ENCODE measurements at places on chromosomes 7 and 10. TPM values are rescaled to one million over a fixed set of nuclear protein-coding genes. Genes with fewer than 3 reads are reported as not detected.

The ACTR3C gene
- total RNA-seq, result 6.1 TPM

- DNase-seq, result no peak
Observed at GRCh38 chr7:117157241-117158209, 165.3 kb downstream of the WNT2 start.

- DNase-seq, result no peak
Observed at GRCh38 chr10:91907914-91908336, 1.4 kb downstream of the FGFBP3 start.

The WNT8B gene
- total RNA-seq, result 0.10 TPM

- no peak for DNase-seq
Observed at GRCh38 chr7:12864470-12865046, 177.1 kb downstream of the ARL4A start.

The RET gene
- 0.10 TPM for total RNA-seq

The CFAP58 gene
- total RNA-seq, result 0.22 TPM

The FIGNL1 gene
- 37.4 TPM for total RNA-seq

- DNase-seq, result no peak
Observed at GRCh38 chr7:158834878-158835784, 5.8 kb upstream of the ESYT2 start.

DNA sequence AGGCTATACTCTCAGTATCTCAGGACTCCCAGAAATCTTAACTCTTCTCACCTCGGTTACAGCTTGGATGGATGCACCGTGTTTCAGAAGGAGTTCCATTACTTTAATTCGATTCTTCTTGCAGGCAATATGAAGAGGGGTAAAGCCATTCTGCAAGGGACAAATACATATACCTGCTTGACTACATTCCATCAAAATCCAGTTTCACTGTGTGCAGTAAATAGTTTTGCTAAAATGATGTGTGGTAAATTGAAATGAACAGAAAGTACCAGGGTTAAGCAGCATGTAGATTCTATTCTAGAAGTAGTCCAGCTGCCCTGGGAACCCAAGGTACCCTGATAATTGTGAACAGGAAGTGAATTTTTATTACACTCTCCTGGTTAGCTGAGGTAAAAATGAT lies 183.9 kb downstream of the ANK3 start:
- DNase-seq, result no peak

The CCDC71L gene
- 12.1 TPM for total RNA-seq

DNA sequence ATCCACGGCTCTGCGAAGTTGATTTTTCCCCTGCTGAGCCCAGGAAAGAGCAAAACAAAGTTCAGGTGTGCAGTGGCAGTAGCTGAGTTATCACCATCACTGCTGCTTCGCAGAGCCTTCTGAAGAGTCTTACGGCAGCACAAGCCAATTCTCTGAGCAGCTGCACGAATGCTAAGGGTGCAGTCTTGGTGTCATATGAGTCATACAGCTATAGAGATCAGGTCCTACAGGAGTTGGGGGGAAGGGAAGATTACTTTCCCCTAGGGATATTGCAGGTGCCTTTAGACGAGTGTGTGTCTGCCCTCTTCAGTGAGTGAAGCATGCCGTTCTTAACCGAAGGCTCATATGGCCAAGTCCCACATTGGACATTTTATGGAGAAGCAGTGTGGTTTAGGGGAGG lies 227.8 kb downstream of the CELF2 start:
- DNase-seq, result no peak

The KCNIP2 gene
- 3.5 TPM for total RNA-seq

DNA sequence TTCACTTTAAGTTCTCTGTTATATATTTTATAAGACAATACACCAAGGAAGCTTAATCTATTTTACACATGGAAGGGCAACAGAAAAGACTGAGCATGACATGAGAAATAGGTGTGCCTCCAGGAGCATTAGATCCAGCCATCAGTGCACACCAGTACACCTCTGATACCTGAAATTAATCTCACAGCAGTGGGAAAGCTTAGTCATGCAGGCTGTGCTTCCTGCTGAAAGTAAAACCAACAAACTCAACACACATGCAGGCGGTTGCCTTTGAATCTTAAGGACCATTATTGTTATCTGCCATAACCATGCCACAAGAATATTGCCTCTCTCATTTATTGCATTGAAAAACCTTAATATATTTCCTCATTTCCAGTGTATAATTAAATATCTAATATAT lies 16.4 kb upstream of the ANKRD30A start:
- DNase-seq, result no peak

The STK31 gene
- total RNA-seq, result 0.15 TPM

The USP54 gene
- total RNA-seq, result 2.7 TPM

The MAT1A gene
- total RNA-seq, result not detected

GRCh38 chr10:103895411-103896186 lies 22.4 kb downstream of the STN1 start:
- no peak for DNase-seq

- no peak for DNase-seq
Observed at GRCh38 chr10:126851414-126852108, 53.7 kb upstream of the DOCK1 start.

DNA sequence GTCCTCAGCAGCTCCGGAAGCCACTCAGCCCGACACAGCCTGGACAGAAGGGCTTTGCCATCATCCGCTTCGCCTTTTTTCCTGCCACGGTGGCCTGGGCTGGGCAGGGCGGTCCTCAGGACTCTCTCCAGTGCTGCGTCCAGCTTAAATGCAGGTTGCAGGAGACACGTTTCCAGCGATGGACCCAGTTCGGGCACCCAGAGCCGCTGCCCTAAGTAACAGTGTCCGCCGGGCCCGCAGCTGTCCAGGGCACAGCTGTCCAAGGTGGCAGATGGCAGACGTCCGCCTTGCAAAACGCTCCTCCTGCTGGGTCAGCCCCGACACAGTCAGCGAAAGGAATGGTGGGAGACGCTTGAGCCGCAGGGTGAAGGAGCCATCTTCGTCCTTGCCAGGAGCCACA lies 37.0 kb upstream of the FOXL3 start:
- DNase-seq, result no peak

GRCh38 chr10:34791947-34792346 lies 23.1 kb downstream of the PARD3 start:
- DNase-seq, result no peak

DNA sequence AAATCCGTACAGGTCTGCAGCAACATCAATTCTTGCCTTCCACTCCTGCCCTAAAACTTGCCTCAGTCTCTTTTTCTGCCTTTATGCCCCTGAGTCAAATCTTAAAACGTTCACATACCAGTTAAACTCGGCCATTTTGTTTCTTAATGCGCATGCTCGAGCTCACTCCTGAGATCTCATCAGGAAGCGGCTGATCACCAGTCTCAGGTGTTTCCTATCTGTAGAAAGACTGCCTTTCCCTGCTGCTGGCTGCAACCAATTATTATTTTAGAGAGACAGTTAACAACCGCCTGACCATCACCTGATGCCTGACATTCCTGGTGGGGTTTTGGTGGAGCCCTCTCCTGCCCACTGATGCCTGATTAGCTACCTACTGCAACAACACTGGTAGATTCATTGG lies 70.2 kb upstream of the TMEM140 start:
- no peak for DNase-seq

The PKD2L1 gene
- not detected for total RNA-seq

The CTTNBP2 gene
- not detected for total RNA-seq

DNA sequence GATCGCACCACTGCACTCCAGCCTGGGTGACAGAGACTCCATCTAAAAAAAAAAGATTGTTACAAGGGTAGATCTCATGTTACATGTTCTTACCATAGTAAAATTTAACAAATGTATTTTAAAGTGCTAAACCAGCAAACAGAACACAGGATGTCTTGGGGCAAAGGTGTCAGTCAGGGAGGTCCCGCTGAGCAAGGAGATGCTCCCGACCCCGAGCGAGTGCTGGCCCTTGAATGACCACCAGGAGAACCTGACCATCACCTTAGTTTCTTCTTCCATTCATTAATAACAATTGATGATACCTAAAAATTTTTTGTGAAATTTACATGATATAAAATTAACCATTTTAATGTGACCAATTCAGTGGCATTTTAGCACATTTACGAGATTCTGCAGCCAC lies 241.6 kb upstream of the GPR26 start:
- DNase-seq, result no peak

DNA sequence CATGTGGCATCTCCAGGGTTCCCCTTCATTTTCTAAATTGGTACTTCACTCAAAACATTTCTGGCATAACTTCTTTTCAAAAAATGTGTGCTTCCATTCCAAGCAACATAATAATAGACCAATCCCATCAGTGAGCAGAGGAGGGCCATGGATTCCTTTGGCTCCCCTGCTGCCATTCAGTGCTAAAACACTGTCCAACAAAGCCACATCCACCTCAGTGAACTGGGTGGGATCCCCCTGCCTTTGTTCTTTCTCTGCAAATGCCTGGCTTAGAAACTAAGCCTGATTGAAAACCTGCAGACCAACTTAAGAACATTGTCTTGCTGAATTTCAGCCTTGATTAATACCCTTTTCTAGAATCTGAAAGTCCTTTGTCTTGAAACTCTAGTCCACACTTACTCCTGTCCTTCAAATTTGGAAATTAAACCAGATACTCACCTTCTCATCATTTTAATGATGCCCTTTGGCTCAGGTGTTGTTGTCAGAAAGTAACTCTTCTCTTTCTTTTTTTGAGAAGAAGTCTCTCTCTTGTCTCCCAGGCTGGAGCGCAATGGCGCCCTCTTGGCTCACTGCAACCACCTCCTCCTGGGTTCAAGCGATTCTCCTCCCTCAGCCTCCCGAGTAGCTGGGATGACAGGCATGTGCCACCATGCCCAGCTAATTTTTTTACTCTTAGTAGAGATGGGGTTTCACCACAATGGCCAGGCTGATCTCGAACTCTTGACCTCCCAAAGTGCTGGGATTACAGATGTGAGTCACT lies 132.3 kb downstream of the PLXNA4 start:
- DNase-seq, result no peak

GRCh38 chr7:151078233-151079040 lies 2.2 kb downstream of the FASTK start:
- no peak for DNase-seq

DNA sequence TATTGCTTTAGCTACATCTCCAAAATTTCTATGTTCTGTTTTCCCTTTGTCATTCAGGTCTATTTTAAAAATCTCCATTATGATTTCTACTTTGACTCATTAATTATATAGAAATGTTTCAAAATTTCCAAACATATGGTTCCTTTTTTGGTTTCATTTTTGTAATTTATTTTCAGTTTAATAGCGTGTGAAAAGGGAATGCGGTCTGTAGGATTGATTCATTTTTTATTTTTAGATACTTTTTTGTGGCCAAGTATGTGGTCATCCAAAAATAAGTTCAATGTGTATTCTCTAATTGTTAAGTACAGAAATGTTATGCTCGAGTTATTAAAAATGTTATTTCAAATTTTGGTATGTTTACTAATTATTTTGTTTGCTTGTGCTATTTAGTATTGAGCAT lies 72.5 kb upstream of the ANKRD1 start:
- DNase-seq, result no peak

- DNase-seq, result no peak
Observed at GRCh38 chr10:104608091-104608828, 32.8 kb upstream of the SORCS3 start.

All from activated CD4-positive, alpha-beta T cell treated with anti-CD3 and anti-CD28 coated beads, Interleukin-2, amount 10 ng/mL, durations not matched to agents 7 days and 5 days (primary cell).